ENCODE measurements at places on chromosomes 6 and 20. TPM values are rescaled to one million over a fixed set of nuclear protein-coding genes. Genes with fewer than 3 reads are reported as not detected.

Gene TM9SF4
- 22.4 TPM for total RNA-seq

Gene HDGFL1
- total RNA-seq, result not detected

- H3K36me3 ChIP-seq, result no peaks in the 10 kb centered on the region
- no peaks in the 10 kb centered on the region for H3K4me1 ChIP-seq
- no peak for DNase-seq
- H3K27me3 ChIP-seq, result no peaks in the 10 kb centered on the region
- no peak overlapping the region for H3K4me3 ChIP-seq
Measured at GRCh38 chr20:60624066-60624465, 628.0 kb upstream of the CDH4 start.

GRCh38 chr20:38951611-38952010 lies 10.5 kb upstream of the DHX35 start:
- no peak overlapping the region for H3K4me3 ChIP-seq
- H3K36me3 ChIP-seq, result peaks cover 3% of the 10 kb centered on the region
- no peak for DNase-seq

DNA sequence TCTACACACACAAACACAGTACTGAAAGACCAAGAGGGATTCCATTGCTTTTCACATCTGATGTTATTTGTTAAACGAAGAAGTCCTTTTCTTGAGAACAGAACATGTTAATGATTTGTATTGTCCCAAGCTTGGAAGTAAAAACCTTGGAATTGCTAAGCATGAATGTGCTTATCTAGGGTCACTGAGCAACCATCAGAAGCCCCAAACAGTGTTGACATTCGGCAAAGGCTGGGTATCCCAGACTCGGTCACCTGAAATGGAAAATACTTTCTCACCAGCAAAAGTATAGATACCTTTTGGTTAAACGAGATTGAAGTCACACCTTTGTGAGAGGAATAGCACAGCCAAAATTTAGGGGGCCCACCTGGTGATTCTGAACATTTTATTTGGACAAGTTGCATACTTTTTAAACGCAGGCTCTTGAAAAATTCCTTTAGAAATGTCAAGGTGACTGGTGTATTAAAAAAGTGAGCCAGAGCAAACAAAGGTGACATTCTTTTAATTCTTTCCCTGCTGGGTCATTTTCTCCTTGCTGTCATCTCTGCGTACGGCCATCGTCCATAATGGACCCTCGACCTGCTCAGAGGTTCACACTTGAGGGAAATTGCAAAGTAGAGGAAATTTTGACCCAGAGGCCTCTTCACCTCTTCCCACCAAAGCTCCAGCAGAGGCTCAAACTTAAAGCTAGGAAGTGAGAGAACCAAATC lies 95.8 kb upstream of the FOXA2 start:
- no peak for DNase-seq
- no peaks in the 10 kb centered on the region for H3K36me3 ChIP-seq
- peaks cover 3% of the 10 kb centered on the region for H3K4me1 ChIP-seq
- no peak overlapping the region for H3K27ac ChIP-seq

Gene LY6G5C
- total RNA-seq, result 0.67 TPM

Gene MMUT
- 7.2 TPM for total RNA-seq

DNA sequence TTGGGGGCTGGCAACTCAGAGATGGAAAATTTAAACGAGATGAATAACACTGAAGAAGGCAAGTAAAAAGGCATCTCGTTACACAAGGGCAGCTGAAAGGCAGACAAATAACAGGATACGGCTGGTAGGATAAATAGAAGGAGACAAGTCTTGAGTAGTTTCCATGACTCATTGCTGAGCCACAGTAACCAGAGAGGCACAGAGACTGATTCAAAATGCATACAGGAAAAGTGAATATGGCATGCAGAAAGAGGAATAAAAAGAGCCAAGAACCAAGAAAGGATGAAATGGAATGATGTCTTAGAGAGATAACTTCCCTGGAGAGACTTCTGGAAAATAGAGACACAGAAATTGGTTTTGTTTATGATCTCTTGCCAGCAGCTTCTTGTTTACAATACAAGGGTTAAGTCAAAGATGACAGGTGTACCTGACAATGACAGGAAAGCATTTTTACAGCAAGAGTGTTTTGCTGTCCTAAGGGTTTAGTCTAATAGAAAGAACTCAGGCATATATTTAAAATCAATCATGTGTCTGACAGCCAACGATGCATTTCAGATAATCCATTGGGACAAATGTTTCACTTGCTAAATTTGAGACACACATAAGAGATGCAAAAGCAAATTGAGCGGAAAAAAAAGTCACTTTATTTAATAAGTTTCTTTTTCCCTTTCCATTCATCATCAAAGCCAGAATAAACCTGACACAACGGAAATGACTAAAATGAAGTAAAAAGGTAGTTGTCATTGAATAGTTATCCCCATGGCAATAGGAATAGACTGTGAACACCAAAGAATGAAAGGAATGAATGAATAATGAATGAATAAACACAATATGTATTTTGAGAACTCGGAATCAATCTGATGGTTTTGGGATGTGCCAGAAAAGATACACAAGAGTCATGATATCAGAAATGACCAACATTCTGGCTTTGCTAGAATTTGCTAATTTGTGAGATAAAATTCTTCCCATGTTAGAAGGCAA lies 68.0 kb upstream of the KCNQ5 start:
- H3K27me3 ChIP-seq, result no peaks in the 10 kb centered on the region
- H3K27ac ChIP-seq, result no peak overlapping the region
- no peaks in the 10 kb centered on the region for H3K36me3 ChIP-seq
- no peaks in the 10 kb centered on the region for H3K4me1 ChIP-seq

Gene ERVFRD-1
- not detected for total RNA-seq

- no peaks in the 10 kb centered on the region for H3K36me3 ChIP-seq
- DNase-seq, result no peak
- H3K27me3 ChIP-seq, result no peaks in the 10 kb centered on the region
- no peak overlapping the region for H3K27ac ChIP-seq
- H3K4me3 ChIP-seq, result no peak overlapping the region
- no peaks in the 10 kb centered on the region for H3K4me1 ChIP-seq
Measured at GRCh38 chr6:151784441-151785214, 22.9 kb upstream of the ESR1 start.

GRCh38 chr6:80527552-80528052 lies 421.1 kb downstream of the BCKDHB start:
- DNase-seq, result no peak
- H3K36me3 ChIP-seq, result no peaks in the 10 kb centered on the region
- no peaks in the 10 kb centered on the region for H3K4me1 ChIP-seq
- H3K27ac ChIP-seq, result no peak overlapping the region
- H3K27me3 ChIP-seq, result peaks cover 6% of the 10 kb centered on the region

- no peaks in the 10 kb centered on the region for H3K27me3 ChIP-seq
- peaks cover 16% of the 10 kb centered on the region for H3K36me3 ChIP-seq
- DNase-seq, result no peak
- no peak overlapping the region for H3K27ac ChIP-seq
- H3K4me3 ChIP-seq, result no peak overlapping the region
Measured at GRCh38 chr6:31791324-31792089, 4.0 kb downstream of the VARS1 start.

Gene TP53TG5
- 0.36 TPM for total RNA-seq

DNA sequence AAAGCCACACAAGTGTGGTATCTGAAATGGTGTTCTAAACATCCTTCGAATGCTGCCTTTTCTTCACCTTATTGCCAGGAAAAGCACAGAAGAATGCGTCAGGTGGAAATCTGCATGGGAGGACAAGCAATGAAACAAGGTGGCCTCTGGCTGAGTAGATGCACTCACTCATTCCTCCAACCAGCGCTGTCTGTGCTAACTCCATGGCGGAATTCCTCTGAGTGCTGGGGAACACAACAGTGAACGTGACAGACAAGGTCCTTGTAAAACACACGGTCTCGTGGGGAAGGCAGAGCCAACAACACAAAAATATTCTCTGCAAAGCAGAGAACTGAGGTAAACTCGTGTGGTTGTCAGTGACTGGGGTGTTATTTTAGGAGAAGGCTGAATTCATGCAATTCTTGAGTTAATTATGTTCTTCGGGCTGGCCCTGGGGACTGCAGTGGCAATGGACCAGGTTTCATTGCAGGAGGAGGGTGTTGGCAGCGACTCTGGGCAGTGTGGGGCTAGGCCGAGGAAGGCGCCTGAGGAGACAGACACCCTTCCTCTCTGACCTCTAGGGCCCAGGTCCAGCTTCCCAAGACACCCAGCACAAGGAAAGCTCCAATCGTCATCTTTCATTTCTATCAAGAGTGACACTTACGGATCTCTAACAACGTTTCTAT lies 339.7 kb downstream of the PRKN start:
- DNase-seq, result no peak
- H3K4me3 ChIP-seq, result no peak overlapping the region
- H3K27ac ChIP-seq, result no peak overlapping the region
- H3K4me1 ChIP-seq, result no peaks in the 10 kb centered on the region
- H3K27me3 ChIP-seq, result no peaks in the 10 kb centered on the region
- no peaks in the 10 kb centered on the region for H3K36me3 ChIP-seq

DNA sequence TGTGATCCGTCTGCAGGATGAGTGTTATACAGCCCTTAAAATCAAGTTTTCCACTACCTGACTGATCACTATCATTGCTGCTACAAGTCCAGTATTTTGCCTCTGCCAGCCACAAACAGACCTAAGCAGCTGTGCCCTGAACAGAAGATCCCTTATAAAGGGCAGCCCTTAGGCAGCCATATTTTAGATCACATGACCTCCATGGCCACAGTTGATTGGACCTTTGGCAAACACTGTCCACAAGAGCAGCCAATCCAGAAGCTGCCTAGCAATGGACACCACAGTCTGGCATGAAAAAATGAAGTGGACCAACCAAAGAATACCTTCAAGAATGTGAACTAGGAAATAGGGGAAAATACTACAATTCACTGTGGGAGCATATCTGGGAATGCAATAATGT lies 50.8 kb downstream of the MC3R start:
- H3K4me3 ChIP-seq, result no peak overlapping the region
- no peak for DNase-seq
- H3K27me3 ChIP-seq, result no peaks in the 10 kb centered on the region
- H3K4me1 ChIP-seq, result no peaks in the 10 kb centered on the region

DNA sequence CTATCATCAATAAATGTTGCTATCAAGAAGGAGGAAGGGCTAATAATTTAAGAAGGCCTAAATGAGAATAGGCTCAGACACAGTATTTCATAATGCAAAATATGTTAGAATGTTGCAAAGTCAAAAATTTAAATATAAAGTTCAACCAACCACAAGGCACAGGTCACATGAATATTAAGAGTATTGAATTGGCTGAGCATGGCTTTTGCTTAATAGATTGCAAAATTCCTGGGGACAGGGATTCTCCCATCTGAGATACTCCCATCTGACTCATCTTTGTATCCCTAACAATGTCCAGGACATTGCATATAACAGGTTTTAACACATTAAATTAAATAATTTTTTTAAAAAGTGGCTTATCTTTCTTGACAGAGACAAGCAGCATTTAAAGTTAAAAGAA lies 32.9 kb upstream of the UTRN start:
- no peak overlapping the region for H3K4me3 ChIP-seq
- no peaks in the 10 kb centered on the region for H3K27me3 ChIP-seq
- DNase-seq, result no peak
- no peaks in the 10 kb centered on the region for H3K4me1 ChIP-seq
- H3K36me3 ChIP-seq, result no peaks in the 10 kb centered on the region

Gene CDH4
- total RNA-seq, result 0.11 TPM

GRCh38 chr6:105364243-105364642 lies 38.6 kb downstream of the PREP start:
- no peak overlapping the region for H3K4me3 ChIP-seq
- no peaks in the 10 kb centered on the region for H3K27me3 ChIP-seq
- peaks cover 3% of the 10 kb centered on the region for H3K4me1 ChIP-seq
- DNase-seq, result no peak

GRCh38 chr6:128238225-128238624 lies 282.2 kb downstream of the PTPRK start:
- no peaks in the 10 kb centered on the region for H3K27me3 ChIP-seq
- H3K4me1 ChIP-seq, result no peaks in the 10 kb centered on the region
- no peak for DNase-seq
- no peaks in the 10 kb centered on the region for H3K36me3 ChIP-seq
- H3K27ac ChIP-seq, result no peak overlapping the region

DNA sequence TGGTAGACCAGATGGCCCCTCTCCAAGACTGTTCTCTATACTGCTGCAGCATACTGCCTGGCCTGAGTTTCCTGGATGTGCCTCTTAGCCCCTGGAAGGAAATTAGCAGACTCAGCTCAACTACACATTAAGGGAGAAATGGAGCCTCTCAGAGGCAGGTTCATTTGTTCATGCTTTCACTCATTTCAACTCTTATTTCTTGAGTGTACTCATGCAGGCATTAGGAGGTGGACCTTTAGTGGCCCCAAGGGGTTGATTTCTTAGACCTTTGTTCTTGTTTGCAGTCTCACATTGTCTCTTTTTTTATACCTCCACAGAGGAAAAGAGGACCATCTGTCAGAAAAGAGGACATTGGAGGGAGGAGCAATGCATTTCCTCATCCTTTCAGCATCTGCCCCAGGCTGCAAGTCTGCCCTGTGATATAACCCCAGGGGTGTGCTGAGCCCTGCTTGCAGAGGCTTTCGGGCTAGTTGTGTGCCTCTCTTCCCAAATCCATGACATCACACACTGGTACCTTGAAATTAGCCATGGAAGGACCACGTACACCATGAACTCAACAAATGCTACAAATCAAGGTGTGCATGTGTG lies 456.2 kb downstream of the CD83 start:
- no peaks in the 10 kb centered on the region for H3K4me1 ChIP-seq
- H3K4me3 ChIP-seq, result no peak overlapping the region
- H3K36me3 ChIP-seq, result no peaks in the 10 kb centered on the region
- no peak for DNase-seq
- H3K27me3 ChIP-seq, result no peaks in the 10 kb centered on the region

Gene SGK2
- total RNA-seq, result 0.64 TPM

Gene TUBB
- 78.4 TPM for total RNA-seq

Gene SAMD10
- total RNA-seq, result 12.0 TPM
